Aortic smooth muscle cell (primary cell): ENCODE measurements at places on chromosomes 6 and 20. TPM values are rescaled to one million over a fixed set of nuclear protein-coding genes. Genes with fewer than 3 reads are reported as not detected.

HLA-DRB1 gene
- total RNA-seq: 0.13 TPM in 1 of 2 replicates, not detected in the other

RSPH4A gene
- 0.13 and 0.19 TPM in 2 replicates for total RNA-seq

SLC32A1 gene
- total RNA-seq: not detected in 2 replicates

BPIFB2 gene
- total RNA-seq: not detected in 2 replicates

RAB44 gene
- under 0.01 TPM in 1 of 2 replicates, not detected in the other for total RNA-seq

NKAIN4 gene
- total RNA-seq: not detected in 2 replicates

THBS2 gene
- 1,212 and 1,885 TPM in 2 replicates for total RNA-seq

TRAPPC3L gene
- total RNA-seq: 0.12 and 0.13 TPM in 2 replicates

SIRPG gene
- total RNA-seq: not detected in 2 replicates

NEDD9 gene
- 4.6 and 5.5 TPM in 2 replicates for total RNA-seq
